ENCODE measurements at places on chromosomes 12 and 14.

DNA sequence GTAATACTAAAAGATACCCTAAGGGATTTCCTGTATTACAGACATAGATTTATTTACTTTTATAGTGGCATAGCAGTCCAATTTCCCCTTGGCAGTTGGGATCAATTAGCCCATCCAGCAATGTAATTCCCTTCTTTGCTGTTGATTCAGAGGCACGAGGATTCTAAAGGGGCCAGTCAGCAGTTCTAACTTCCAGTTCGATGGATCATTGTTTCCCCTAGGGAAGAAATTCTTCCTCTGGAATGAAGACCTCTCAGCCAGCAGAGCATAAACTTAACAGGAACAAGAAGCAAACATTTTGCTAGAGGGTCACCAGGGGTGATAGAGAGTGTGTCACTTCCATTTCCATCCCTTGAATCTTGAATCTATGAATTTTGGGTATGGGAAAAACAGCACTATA, 395.7 kb upstream of the NOVA1 start:
- no peak for DNase-seq

GRCh38 chr12:1422604-1423315, 171.6 kb downstream of the FBXL14 start:
- DNase-seq: no peak

GRCh38 chr14:84454114-84454513, 1075.8 kb upstream of the FLRT2 start:
- DNase-seq: no peak

DNA sequence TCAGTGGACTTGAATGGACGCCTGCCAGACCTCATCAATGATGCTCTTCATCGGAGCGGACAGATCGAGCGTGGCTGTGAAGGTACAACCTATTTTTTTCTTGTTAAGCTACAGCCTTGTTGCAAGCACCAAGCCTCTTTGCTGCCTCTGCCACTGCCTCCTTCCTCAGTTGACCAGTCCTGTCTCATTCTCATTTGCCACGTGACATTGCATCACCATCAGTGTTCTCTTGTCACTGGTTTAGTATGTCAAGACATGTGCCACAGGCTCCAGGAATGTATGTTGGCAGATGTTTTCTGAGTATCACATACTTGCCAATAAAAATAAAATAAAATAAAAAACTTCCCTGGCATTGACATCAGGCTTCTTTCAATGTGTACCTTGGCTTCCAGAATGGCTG, 798.1 kb downstream of the NRXN3 start:
- DNase-seq: no peak

DNA sequence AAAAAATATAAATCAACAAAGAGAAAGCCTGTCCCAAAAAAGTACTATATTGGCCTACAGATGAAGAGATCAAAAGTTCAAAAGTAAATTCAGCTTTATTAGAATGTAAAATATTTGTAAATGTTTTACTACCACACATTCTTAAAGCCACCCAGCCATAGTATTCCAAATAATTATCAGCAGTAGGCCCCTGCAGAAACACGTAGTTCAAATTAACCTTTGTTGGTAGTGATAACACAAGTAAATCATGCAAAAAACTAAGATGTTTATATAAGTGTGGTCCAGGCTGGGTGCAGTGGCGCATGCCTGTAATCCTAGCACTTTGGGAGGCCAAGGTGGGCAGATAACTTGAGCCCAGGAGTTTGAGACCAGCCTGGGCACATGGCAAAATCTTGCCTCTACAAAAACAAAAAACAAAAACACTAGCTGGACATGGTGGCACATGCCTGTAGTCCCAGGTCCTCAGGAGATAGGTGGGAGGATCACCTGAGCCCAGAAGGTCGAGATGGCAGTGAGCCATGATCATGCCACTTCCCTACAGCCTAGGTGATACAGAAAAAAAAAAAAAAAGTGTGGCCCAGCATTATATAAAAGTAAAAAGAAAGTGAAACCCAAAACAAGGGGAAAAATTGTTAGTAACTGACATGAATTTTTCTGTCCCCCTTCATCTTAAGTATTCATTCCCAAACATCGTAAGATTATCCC, 17.9 kb downstream of the SPTLC2 start:
- no peak for DNase-seq

- DNase-seq: no peak
These were observed 121.1 kb downstream of the PRMT8 start for GRCh38 chr12:3611860-3612703.

DNA sequence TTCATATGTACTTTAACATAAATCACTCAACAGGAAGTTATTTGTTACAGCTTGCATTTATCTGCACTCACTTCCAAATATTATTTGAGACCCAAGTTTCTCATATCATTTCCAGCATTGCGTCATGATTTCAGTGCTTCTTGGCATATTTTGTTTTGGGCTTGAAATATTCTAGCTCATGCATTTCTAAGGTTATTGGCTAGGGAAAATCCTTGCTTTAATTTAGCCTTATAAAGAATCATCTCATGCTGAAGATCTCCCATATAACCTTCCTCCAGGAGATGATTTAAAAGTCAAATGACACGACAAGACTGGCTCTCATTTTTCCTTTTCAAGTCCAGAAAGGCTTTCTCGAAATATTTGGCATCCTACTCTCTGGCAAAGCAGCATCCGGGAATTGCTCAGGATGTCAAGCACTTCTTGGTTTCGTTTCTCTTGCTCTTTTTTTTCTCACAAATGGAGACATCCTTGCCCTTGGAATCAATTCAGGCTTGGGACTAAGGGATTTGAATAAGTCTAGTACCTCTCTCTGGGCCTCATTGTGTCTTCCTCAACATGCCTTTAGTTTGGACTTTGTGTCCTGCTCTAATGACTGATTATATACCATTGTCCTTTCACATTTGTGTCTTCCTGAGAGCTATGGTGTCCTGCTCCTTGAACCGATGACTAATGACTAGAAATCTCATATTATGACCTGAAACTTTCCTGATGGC, 295.0 kb downstream of the RMST start:
- DNase-seq: no peak

GRCh38 chr12:1204581-1205121, 213.6 kb downstream of the ERC1 start:
- no peak for DNase-seq

GRCh38 chr14:84409435-84409834, 1120.5 kb upstream of the FLRT2 start:
- DNase-seq: no peak

DNA sequence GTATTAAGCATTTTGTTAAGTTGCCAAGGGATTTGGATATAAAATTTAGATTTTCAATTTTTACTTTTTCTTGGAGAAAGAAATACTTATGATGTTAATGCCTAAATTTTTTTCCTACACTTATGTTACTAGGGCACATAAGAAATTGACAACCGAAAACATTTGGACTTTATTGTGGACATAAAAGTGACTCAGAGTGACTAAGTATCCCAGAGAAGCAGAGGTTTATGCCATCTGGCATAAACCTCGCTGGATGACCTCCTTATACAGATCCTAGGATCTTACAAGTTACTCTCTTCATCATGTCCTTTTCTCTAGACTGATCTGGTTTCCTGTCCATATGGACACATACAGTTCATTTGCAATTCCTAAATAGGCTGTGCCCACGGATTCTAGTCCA, 89.8 kb downstream of the RERG start:
- DNase-seq: no peak

DNA sequence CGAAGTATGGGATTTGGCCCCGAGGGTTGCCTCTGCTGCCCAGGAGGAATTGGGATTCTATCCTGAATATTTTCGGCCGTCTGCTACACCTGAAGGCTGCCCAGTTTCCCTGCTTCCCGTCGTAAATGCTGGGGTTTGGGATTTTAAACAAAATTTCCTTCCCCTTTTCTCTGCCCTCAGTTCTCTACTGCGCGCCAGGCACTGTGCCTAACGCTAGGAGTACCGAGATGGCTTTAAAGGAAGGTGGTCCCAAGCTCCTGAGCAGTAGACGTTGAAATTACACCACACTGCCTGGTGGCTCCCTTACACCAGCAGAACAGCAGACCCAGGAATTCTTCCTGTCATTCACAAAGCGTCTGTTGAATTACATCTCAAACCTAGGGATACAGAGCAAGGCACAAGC, 566 bp upstream of the PRDM4 start:
- DNase-seq: no peak

- no peak for DNase-seq
These were observed 18.0 kb upstream of the ATF7 start for GRCh38 chr12:53644133-53644532.

DNA sequence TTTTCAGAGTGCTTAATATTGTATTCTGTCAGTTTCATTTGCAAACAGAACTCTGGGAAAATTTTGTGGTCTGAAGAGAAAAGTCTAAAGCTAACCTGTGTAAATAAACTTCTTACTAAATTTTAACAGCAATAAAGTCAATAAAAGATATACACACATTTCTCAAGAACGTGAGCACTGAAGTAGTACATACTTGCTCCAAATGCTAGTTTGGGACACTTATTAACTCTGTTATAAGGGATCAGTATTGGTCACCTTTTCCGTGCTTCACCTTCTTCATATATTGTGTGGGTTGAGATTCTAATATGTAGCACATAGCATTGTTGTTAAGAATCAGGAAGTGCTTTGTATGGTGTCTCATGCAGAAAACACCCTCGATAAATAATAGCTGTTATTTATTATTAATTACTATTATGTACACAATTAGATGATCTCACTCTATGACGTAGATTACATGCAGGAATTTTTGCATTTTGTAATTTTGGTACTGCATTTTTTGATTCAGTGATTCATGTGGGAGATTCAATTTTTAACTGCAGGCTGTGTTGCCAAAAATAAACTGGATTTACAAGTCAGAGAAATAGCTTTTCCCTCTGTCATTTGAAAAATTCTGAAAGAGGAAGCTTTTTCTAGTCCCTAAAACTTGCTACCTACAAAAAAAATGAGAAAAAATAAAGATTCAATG, 300.9 kb downstream of the ACSS3 start:
- no peak for DNase-seq

DNA sequence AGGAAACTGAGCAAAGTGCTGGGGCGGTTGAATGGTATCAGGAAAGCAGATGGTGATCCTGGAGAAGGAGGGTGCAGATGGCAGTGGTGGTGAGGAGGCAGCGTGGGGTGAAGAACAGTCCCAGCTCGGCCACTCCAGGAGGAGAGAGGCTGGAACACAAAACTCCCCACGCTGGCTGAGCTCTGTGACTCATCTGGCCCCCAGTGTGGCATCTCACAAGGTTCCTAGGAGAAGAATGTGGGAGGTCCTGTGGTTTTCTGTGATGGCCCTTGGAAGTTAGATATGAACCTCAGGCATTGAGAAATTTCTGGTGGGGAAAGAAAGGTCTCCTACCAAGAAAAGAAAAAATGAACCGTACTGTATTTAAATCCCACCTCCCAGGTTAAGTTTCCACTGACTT, 8.0 kb upstream of the NRXN3 start:
- DNase-seq: no peak

GRCh38 chr12:49536526-49537071, 2.2 kb upstream of the KCNH3 start:
- no peak for DNase-seq

- DNase-seq: no peak
These were observed 90.0 kb downstream of the RMST start for GRCh38 chr12:97552410-97553121.

DNA sequence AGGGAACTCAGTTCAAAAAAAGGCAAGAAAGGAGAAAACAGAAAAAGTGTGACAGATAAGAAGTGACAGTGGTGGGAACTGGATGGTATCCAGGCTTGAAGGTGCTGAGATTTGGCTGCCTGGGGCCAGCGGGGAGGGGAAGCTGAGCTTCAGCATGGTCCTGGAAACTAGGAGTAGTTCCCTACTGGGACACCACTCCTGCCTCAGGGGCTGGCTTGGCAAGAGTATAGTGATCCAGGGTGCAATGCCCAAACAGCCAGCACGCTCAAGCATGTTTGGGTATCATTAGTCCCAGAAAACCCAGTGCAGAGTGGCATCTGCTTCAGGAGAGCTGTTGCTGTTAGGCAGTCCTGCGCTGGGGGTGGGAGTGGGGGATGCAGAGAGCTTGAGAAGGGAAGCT, 49.5 kb upstream of the KTN1 start:
- no peak for DNase-seq

DNA sequence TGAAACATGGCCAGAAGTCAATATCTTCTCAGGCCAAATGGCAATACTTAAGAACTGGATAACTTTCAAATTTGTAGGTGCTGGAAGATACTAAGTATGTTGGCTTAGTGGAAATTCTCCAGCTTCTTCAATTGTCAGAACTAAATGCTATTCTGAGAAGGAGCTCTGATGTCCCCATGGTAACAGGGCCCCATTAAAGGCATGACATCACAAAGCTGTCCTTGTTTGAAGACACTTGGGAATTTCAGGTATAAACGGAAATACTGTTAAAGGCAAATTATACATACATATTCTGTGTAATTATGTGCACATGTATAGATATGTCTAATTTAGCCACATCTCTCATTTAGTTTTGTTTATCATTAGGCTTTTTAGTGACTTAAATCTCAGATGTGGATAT, 210.0 kb upstream of the SEL1L start:
- DNase-seq: peak; percentile 3

DNA sequence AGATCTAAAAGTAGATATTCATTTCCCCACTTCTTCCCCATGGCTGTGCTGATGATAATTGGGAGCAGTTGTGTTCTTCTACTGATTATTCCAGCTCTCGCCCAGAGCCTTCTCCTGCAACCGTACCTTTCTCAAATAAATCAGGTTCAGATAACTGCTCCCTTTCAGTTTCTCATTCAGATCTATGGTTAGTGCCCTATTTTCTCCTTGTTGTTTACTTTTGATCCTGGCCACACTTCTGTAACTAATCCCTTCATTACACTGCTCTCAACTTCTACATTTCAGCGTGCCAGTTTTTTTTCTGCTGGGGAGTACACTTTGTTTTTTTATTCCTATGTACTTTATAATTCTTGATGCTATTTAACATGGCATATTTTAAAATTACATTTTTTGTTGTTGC, 2.8 kb upstream of the STRAP start:
- DNase-seq: no peak

DNA sequence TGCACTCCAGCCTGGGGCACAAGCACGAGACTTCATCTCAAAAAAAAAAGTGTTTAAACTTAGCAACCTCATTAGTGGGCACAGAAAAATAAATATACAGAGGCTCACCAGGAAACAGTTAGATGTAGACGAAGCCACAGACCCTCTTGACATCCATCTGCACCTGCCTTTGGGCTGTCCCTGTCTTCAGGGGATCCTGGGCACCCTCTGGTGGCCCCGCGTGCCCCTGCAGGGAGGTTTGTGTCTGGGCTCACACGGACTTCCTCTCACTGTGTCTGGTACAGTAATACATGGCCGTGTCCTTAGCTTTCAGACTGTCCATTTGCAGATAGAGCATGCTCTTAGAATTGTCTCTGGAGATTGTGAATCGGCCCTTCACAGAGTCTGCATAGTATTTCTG, 916.5 kb downstream of the TMEM121 start:
- no peak for DNase-seq

DNA sequence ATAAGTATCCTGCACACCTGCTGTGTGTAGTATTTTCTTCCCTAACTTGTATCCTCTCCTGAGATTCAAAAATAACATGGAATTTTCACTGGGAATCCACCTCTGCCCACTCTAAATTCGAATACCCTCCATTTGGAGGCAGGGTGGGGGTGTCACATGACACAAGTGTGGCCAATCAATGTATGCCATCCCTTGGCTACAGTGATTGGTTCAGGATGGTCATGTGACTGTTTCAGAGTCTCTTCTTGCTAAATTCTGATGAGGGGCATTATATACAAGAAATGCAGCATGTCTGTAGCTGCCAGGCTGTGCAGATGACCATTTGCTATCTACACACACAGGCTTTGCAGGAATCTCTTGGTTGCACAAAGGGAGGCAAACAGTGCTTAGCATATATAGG, 86.8 kb upstream of the TMEM132C start:
- no peak for DNase-seq

- DNase-seq: no peak
These were observed 823.7 kb downstream of the AACS start for GRCh38 chr12:125888921-125889320.

- no peak for DNase-seq
These were observed 364.9 kb downstream of the GALC start for GRCh38 chr14:87628129-87628528.
